Smooth muscle cell of the pulmonary artery (primary cell): ENCODE measurements at places on chromosomes 3 and 15. TPM values are rescaled to one million over a fixed set of nuclear protein-coding genes. Genes with fewer than 3 reads are reported as not detected.

ZNF621 gene
- total RNA-seq = 18.5 and 19.9 TPM in 2 replicates

GOLGA8N gene
- total RNA-seq = 6.8 and 7.1 TPM in 2 replicates

C3orf49 gene
- total RNA-seq = not detected in 2 replicates

GPR62 gene
- total RNA-seq = 0.07 TPM in 1 of 2 replicates, not detected in the other

CMTM8 gene
- 0.23 and 0.78 TPM in 2 replicates for total RNA-seq

LMCD1 gene
- total RNA-seq = 49.8 and 81.3 TPM in 2 replicates
